ENCODE measurements at places on chromosomes 1 and 21.
A peak's percentile ranks its signal among the peaks of the same experiment; 100 is the strongest.

- DNase-seq, result no peak
These were observed 44.0 kb downstream of the RNF187 start for GRCh38 chr1:228530951-228531731.

- DNase-seq, result peak; percentile 49
These were observed 55.8 kb upstream of the SELENON start for GRCh38 chr1:25744140-25744581.

DNA sequence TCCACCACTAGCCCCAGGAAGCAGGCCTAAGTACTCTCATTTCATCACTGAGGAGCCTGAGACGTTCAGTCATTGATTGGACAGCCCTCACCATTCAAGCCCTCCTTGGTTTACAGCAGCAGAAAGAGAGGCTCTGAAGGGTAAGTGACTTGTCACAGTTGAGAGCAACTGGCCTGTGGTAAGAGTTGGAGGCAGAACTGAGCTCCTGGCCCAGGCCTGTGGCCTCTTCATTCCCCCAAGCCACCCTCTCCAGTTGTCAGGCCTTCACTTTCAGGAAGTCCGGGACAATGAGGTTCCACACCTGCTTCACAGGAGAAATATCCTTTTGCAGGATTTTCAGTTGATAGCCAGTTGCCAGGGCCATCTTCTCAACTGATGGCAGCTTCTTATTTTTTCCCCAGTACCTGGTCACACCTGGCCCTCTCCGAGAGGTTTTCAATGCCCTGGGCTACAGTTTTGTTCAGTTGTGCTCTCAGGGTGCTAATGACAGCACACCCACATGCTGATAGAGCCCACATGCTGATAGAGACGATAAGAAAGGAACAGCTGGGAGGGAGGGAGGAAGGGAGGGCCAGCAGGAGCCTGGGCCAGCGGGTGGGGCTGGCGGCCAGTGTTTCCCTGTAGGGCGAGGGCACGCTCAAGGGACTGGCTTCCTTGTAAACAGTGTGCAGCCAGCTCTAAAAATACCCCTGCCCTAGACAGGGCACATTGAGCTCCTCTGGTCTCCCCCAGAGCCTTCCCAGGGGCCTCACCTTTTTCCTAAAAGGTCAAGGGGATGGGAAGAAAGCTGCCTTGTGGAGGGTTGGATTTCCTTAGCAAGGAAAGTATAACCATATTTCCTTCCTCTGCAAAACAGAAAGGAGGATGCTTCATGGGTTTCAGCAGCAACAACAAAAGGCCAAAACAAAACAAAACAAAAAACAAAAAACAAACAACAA lies 112.7 kb upstream of the JUN start:
- peak; percentile 79 for DNase-seq

DNA sequence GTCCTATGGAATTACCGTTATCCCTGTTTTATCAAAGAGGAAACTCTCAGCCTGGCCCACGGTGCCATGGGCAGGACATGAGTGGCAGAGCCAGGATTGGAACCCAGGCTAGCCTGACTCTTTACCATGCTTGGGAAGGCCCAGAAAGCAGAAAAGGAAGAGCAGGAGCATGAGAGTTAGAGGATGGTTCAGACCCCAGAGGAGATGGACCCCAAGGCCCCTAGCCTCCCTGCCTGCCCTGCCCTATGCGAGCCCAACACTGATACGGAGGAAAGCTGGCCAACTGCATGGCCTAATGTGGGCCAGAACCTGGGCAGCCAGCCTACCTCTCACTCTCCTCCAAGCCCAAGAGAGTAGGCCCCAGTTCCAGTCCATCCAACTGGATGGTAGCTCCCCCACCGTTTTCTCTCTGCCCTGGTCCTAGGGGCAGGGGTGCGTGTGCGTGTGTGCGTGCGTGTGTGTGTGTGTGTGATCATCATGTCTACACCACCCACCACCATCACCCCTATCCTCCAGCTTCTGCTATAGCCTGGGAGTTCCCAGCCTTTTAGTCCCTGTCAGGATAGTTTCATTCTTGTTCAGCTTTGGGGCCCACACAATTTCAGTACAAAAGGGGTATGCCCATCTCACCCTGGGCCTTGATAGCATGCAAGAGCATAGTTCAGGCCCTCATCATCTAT lies 15.4 kb upstream of the MEX3A start:
- DNase-seq, result no peak

DNA sequence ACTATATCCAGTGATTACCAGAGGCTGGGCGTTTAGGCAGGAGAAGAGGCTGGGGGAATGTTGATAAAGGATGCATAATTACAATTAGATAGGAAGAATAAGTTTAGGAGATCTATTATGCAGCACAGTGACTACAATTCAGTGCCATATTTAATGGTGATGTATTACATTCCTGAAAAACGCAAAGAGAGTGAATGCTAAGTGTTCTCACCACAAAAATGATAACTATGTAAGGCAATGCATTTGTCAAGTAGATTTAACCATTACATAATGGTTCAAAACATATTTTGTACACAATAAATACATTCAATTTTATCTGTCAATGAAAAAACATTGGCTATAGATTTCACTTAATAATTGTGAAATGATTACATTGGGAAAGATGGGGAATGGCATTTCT lies 548.9 kb downstream of the NUF2 start:
- no peak for DNase-seq

DNA sequence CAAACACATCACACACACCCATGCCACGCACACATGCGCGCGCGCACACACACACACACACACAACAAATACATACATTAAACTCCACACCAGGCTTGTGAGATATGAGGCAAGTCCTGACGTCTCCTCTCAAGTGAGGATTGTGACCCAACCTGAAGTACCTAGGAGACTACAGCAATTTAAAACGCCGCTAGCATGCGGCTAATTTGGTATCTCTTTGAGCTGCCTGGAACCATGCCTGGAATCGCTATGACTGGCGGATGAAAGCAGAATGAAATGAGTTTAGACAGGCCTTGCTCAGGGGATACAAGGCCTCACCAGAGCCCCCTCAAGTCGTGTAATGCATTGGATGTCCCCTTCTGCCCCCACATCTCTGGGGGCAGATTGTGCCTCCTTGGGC lies 1.6 kb upstream of the RAB7B start:
- no peak for DNase-seq

GRCh38 chr1:27912429-27912828 lies 22.4 kb upstream of the SMPDL3B start:
- DNase-seq, result no peak

GRCh38 chr1:94532077-94532476 lies 9.5 kb downstream of the F3 start:
- DNase-seq, result no peak

DNA sequence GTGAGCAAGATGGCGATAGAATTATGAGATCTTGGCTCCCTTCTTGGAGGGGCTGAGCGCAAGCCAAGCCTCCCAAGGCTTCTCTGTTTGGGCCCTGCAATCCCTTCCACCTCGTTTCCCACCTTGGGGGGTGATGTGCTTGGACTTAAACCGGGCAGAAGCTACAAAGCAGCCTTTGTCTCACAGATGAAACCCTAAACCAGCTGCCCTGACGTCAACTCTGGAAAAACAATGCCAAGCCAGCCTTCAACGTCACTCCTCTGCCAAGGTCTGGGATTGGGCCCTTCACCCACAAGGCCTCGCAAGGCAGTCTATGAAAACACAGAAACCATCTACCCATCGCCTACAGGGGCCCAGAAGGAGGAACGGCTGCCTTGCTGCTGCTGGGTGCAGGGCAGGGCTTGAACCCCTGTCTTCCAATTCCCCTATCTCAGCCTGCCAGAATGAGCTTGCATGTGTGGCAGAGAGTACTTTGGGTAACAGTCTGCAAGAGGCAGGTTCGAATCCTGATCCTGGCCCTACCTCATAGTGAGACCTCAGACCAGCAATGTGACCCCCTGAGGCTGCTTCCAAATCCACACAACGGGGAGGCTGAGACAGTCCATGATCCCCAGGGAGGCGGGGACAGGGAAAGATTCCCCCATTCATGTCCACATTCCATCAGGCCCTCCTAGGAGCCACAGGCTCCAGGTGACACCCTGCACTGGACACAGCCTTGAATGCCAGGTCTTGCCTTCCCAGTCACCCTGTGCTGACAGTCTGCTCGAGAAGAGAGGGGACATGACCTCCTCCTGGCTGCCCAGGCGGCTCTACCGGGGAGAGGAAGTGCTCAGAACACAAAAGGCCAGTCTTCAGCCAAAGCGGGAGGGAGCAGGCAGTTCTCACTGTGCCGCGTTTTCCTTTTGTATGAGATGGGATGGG lies 15.0 kb downstream of the IFFO2 start:
- DNase-seq, result peak; percentile 63

- DNase-seq, result no peak
These were observed 37.7 kb downstream of the CEP170 start for GRCh38 chr1:243217349-243217748.

DNA sequence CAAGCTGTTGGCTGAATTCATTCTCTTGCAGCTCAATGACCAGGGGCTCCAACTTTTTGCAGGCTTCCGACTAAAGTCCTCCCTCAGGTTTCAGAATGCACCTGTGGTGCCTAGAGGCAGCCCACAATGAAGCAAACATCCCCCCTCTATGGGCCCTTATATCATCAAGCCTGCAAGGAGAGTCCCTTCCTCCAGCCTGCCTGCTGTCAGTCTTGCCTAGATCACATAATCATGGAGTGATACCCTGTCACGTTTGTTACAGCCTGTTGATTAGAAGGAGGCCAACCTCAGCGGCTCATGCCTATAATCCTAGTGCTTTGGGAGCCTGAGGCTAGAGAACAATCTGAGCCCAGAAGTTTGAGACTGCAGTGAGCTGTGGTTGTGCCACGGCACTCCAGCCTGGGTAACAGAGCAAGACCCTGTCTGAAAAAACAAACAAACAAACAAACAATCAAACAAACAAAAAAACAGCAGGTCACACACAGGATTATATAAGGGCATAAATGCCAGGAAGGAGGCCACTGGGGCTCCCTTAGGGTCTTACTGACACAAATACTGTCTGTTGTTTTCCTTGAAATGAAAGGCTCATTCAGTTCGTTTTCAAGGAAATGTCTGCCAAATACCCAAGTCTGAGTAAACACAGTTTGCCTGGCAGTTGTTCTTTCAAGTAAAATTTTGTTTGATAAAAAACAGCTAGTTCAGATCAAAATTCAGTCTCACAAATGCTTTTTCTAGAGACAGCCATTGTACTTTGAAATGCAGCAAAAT lies 4.7 kb upstream of the SPRR3 start:
- DNase-seq, result no peak

DNA sequence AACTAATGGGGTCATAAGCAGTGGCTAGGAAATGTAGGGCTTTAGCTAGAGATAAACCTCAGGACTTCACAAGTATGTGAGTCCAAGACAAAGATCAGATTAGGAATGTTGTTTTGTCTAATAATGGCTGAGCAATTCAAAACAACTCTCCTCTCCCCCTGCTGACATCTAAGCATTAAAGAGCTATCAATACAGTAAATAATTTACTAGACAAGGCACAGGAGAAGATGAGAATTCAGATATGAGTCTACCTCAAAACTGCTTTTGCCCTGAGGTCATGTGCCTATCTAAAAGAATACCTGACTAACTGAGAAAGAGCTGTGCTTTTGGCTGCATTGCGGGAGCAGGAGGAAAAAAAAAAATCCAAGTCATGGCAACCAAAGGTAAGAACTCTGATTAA lies 86.8 kb downstream of the SPATA17 start:
- no peak for DNase-seq

DNA sequence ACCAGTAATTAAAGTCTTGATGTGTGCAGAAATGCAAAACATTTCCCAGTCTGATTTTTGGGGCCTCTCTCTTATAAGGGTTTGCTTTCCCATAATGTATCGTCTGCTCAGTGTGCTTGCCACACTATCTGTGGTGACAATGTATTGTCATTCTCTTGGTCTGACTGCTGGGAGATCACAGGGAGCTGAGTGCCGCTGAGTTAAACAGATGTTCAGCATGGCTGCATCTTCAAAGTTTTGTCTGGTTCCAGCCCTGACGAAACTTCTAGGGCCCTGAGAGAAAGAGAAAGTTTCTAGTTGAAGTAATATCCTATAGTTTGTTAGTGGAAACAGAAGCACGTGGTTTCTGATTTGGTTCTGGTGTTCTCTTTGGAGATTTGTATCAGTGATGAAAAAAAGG lies 42.6 kb downstream of the DNM3 start:
- DNase-seq, result no peak

DNA sequence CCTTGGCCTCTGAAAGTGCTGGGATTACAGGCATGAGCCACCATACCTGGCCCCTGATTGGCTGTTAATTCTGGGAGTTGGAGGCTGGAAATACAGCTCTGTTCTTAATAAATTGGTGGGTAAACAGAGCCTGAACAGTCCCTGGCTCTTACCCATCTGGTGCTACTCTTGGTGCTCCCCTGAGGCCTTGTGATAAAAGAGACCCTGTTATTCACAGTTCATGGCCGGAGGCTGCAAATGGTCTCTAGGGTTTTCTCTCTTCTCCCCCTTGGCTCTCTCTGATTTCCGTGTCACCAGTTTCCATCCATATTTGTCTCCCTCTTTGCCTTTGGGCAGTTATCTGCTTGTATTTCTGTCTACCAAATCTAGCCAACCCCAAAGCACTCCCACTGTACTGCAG lies 17.2 kb downstream of the NFASC start:
- no peak for DNase-seq

GRCh38 chr21:44255511-44255981 lies 6.2 kb downstream of the DNMT3L start:
- no peak for DNase-seq

GRCh38 chr1:50665413-50665812 lies 242.2 kb upstream of the DMRTA2 start:
- no peak for DNase-seq

GRCh38 chr1:162565460-162565859 lies 3.9 kb downstream of the UAP1 start:
- DNase-seq, result no peak

DNA sequence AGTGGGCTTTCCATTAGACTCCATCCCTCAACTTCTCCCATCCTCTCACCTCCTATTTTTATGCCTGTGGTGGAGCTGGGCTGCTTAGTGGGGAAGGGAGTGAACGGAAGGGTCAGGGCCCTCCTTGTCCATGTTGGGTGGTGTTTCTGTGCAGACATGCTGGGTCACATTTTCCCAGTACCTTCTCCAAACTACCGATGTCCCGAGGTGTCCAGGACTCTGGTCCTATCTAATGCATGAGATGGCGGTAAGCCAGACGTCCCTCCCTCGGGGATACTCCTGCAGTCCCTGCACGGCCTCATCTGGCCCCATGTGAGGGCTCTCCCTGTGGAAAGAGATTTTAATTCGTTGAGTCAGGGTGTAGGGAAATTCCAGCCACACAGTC lies 61.0 kb downstream of the OBSCN start:
- no peak for DNase-seq

- peak; percentile 48 for DNase-seq
These were observed 6.2 kb downstream of the TMEM59 start for GRCh38 chr1:54046671-54047383.

DNA sequence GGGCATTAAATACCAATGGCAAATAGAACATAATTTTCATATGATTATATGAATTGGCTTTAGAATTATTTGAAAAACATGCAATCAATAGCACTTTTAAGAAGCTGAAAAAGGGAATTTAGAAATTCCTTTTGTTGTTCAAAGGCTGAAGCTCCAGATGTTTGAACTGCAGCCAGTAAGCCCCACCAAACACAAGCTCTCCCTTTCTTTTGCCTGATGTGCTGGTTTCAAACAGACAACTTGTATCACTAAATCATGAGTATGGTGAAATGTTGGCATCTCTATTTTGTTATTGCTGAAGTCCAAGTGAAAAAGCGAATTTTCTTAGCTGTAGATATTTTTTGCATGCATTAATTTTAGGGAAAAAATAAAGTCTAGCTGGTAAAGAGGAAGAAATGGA lies 27.5 kb upstream of the NCAM2 start:
- no peak for DNase-seq

- no peak for DNase-seq
These were observed 2.5 kb downstream of the ILDR2 start for GRCh38 chr1:166972826-166973225.
